T-helper 9 cell (primary cell): ENCODE measurements at places on chromosomes 2 and 18.

- DNase-seq: no peak
These were observed 673.8 kb downstream of the ADCYAP1 start for GRCh38 chr18:1578505-1578904.

DNA sequence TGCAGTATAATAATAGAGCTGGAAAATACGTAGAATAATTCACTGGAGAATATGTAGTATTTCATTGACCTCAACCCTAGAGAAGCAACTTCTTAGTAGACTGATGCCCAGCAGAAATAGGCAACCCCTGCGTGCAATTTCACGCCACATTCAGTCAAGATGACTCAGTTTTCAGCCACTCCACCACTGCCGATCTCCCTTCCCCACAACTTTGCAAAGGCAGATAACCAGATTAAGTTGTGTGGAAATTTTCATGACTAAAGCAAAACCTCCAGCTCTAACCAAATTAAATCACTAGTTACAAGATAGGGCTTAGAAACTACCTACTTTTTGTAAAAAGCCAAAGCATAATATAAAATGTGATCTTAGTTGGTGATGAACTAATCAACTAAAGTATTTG, 63.3 kb upstream of the STK17B start:
- peak; percentile 24 for DNase-seq

DNA sequence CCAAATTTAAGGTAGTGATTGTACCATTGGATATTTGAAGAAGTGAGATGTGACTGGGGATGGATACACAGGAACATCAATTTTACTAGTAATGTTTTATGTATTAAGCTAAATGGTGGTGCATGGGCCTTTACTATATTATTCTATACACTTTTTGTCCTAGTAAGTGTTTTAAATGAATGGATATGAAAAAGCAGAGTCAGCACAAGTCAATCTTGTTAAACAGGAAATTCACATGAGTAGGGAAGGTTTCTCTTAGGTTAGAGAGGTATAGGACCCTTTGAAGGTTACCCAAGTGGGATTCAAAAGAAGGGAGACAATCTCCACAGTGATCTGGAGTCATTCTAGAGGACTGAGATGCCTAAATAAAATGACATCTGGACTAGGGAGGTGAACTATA, 71.8 kb upstream of the NCKAP5 start:
- no peak for DNase-seq

- no peak for DNase-seq
These were observed 101.9 kb downstream of the GPD2 start for GRCh38 chr2:156538083-156538504.

- no peak for DNase-seq
These were observed 556.0 kb upstream of the MEX3C start for GRCh38 chr18:51753365-51754057.

DNA sequence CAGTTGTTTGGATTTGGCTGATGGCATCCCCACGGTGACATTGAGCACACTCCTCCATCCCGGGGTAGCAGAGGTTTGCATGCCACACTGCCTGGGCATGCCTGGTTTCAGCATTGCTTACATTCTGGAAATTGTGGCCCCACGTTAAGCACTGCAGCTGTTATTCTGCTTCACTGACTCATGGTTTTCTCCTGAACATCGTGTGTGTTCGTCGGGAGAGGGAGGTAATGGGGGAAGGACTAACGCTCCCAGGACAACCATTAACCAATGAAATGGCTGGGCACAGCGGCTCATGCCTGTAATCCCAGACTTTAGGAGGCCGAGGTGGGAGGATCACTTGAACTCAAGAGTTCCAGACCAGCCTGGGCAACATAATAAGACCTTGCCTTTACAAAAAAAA, 28.2 kb upstream of the YWHAQ start:
- no peak for DNase-seq

DNA sequence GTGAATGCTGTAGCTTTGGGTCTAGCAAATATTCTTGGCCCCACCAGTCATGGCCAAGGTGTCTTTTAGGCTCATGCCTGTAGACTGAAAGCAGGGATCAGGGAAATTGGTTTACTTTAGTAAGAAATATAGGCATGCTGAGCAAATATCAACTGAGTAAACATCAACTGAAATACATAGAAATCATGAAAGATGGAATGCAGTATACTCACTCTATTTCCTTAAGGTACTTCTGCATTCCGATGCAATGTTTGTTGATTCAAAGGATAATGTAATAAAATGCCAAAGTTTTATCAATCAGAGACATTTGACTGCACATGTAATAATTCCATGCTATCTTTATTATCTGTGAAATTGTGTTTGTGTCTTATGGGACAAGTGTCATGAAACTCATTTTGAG, 19.6 kb upstream of the IL1R1 start:
- no peak for DNase-seq

DNA sequence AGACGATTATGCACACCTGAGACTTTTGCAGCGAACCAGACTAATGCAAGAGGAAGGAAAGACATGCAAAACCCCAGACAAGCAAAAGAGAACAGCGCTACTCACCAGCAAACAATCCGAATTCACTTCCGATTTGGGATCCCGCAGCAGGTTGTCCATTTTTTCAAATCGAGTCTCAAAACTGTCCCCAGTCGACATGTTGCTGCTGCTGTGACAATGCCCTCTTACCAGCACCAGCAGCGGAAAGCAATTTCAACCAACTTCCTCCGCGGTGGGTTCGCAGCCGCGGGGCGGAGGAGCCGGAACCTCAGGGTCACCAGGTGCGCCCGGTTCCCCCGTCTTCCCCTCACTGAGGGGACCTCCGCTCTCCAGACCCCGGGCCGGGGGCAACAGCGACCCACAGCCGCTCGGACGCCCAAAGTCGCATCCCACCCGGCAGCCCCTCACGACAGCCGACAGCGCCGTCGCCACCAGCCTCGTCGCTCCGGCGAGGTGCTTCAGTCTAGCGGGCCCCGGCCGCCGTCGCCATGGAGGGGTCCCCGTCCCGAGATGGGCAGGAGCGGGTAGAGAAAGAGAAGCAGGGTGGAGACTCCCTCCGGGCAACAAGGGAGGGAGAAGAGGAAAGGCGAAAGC, 784 bp downstream of the ROCK1 start:
- DNase-seq: peak; percentile 54

GRCh38 chr2:236517251-236518031, 52.2 kb upstream of the ACKR3 start:
- no peak for DNase-seq

DNA sequence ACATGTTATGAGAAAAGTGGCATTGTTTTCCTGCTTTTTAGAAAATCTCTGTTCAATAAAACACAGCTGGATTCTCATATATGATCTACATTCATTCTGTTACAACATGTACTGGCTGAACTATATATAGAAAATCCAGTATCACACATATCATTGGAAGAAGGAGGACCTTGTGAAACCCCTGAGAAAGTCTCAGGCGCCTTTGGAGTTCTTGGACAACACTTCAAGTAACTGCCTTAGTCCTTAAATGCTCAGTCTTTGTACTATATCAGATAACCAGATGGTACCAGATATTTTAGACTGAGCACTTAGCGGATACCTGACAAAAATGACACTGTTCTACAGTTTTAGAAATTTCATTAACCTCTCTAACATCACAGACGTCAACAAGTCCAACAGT, 72.2 kb downstream of the ACVR1 start:
- no peak for DNase-seq

DNA sequence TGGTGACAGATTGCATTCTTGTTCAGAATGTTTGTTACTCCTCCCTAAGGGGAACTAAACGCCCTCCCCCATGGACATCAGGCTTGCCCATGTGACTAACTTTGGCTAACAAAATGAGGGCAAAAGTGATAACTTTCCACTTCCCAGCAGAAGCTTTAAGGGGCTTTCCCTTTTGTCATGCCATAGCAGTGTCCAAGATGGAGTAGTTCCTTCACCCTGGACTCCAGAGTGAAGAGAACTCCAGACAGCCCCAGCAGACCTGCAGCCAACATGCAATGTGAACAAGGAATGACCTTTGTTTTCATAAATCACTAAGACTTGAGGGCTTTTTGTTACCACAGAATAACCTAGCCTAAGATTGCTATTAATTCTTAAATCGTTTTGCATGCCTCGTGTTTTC, 163.5 kb downstream of the ZEB2 start:
- no peak for DNase-seq

GRCh38 chr2:172843902-172844715, 108.5 kb downstream of the RAPGEF4 start:
- no peak for DNase-seq

DNA sequence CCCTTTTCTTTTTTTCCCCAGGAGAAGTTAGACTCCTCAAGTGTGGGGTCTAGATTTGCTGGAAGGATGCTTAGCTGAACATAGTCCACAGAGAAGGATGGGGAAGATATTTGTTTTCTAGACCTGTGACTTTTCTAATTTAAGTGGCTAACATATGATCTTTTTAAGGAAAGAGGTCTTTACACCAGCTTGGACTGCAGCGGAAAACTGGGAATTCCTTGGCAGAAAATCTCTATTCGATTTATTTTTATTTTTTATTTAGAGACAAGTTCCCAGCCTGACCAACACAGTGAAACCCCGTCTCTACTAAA, 148.4 kb downstream of the MYCN start:
- DNase-seq: no peak

GRCh38 chr2:50449306-50449705, 582.6 kb downstream of the NRXN1 start:
- DNase-seq: no peak

- DNase-seq: no peak
These were observed 19.2 kb upstream of the SLC8A1 start for GRCh38 chr2:40470822-40471813.

GRCh38 chr2:197601726-197602125, 73.7 kb downstream of the RFTN2 start:
- DNase-seq: no peak

DNA sequence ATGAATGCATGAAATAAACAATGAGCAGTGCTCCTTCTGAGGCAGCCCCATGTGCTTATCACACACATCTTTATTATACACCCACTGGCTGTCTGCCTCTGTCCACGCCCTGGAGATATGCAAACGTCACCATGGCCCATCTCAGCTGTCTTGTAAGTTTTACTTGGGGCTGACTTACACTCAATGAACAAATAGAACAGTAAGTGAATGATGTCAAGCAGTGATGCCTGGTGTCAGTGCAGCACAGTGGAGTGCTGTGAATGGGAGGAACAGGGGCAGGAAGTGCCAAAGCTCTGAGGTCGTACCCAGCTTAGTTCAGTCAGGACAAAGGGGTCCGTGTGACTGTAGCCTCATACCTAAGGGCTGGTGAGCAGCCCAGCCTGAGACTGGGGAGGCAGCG, 659.5 kb upstream of the HS6ST1 start:
- no peak for DNase-seq
